ENCODE measurements at places on chromosomes 12 and 14.

DNA sequence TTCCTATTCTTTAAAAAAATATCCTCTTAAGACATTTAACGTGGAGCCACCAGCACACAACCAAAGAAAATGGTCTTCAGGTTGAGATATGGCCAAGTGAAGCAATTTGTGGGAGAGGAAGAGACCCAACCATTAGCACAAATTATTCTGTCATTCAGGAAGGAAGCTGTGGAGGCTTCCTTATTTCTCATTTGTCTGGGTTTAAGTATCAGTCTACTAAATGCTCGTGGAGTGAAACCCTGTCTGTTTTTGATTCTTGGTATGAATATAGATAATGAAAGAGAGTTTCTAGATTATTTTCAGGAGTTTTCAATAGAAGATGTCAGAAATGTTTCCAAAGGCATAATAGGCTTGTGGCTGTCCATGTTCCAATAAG, 125.1 kb downstream of the GPR65 start:
- DNase-seq: no peak

DNA sequence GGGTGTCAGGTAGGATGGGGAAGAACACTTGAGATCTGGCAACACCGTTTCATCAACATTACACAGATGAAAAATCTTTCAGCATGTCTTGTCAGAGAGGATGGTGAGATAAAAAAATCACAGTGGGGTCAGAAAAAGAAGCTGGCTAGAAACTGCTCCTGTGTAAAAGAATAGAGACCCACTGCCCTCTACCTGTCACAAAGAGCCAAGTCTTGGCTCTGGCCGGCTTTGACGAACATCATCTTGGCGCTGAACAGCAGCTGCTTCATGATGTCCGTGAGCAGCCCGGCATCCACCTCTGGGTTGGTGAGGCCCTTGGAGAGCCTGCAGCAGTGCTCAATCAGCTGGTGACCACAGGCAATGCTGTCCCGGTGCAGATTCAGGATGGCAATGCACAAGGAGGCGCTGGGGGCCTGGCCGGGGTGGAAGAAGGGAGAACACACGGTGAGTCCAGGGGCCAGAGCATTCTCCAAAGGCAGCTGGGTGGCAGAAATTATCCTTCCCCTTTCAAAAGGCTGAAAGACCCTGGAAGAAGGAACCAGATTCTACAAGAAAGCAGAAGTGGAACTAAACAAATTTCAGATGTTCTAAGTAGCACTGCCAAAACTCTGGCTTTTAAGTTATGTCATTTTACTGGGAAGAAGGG, 50.2 kb downstream of the ZFYVE26 start:
- no peak for DNase-seq

DNA sequence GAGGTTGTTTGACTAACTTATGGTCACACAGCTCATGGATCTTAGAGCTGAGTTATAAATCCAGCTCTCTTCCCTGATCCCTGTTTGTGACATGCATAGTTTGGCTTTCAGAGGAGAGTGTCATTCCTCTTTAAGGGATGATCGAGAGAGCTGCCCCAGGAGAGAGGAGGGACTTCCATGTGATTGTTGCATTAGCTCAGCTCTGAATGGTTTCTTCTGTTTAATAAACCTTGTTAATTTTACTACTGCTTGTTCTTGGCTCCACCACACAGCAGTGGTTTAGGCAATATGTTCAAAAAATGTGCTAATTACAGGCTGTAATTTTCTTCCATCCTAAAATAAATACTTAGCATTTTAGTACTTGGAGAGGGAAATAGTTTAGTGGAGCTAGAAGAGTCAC, 152.5 kb downstream of the C12orf75 start:
- no peak for DNase-seq

- DNase-seq: no peak
Observed at GRCh38 chr12:116698116-116698515, 39.8 kb downstream of the SPRING1 start.

- DNase-seq: no peak
Observed at GRCh38 chr12:122363782-122364181, 58.7 kb downstream of the CLIP1 start.

- DNase-seq: no peak
Observed at GRCh38 chr14:32080001-32080510, 3.0 kb downstream of the ARHGAP5 start.

GRCh38 chr12:39125566-39125965, 220.2 kb upstream of the CPNE8 start:
- DNase-seq: no peak

- peak; percentile 16 for DNase-seq
Observed at GRCh38 chr14:67943947-67944346, 124.4 kb downstream of the RAD51B start.

GRCh38 chr12:54975272-54975671, 9.3 kb downstream of the TESPA1 start:
- no peak for DNase-seq

GRCh38 chr12:34606749-34607519, 584.6 kb downstream of the ALG10 start:
- DNase-seq: no peak

- peak; percentile 10 for DNase-seq
Observed at GRCh38 chr12:22409377-22410164, 75.1 kb upstream of the ST8SIA1 start.

- DNase-seq: no peak
Observed at GRCh38 chr12:1933342-1934051, 15.0 kb upstream of the CACNA2D4 start.

DNA sequence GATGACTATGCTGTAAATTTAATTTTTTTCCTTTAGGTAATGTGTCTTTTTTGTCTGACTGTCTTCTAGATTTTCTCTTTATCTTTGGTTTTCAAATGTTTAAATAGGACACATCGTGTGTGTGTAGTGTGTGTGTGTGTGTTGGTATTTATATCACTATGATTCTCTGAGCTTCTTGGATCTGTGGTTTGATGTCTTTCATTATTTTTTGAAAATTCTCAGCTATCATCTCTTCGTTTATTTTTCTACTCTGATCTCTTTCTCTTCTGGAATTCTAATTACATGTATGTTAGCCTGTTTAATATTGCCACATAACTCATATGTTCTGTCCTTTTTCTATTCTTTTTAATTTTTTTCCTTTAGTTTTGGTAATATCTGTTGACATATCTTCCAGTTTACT, 73.5 kb upstream of the OR10AD1 start:
- DNase-seq: no peak

- DNase-seq: no peak
Observed at GRCh38 chr12:123478069-123478468, 20.1 kb downstream of the SNRNP35 start.

GRCh38 chr12:69070319-69071090, 137.5 kb upstream of the CPM start:
- DNase-seq: peak; percentile 49

DNA sequence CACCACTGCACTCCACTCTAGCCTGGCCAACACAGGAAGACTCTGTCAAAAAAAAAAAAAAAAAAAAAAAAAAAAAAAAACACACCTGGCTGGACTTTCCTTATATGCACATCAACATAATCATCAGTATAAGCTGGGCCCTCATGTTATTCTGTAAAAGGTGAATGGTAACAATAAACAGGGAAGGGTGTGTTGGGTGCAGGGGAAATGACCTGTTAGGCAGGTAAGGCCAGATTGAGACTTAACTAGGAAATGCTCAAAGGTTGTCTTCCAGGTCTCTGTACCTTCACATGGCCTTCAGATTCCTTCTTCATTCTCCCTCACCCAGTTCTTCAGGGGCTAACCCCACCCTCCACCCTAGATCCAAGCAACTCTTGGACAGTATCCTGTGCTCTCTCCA, 47.5 kb downstream of the ESR2 start:
- DNase-seq: no peak

- DNase-seq: no peak
Observed at GRCh38 chr12:26576266-26576665, 256.7 kb downstream of the ITPR2 start.

DNA sequence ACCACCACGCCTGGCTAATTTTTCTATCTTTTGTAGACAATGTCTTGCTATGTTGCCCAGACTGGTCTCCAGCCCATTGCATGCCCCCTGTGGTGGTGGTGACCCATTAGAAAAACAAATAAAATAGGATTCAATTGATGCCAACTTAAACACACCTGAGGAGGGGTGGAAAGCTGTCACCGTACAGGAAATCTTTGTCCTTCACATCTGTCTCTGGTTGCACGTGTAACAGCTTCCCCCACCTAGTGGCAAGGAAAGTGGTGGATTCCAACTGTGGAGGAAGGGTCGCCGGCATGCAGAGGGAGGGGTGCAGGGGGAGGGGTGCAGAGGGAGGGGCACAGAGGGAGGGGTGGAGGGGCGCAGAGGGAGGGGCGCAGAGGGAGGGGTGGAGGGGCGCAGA, 26.1 kb upstream of the GPR68 start:
- DNase-seq: no peak

DNA sequence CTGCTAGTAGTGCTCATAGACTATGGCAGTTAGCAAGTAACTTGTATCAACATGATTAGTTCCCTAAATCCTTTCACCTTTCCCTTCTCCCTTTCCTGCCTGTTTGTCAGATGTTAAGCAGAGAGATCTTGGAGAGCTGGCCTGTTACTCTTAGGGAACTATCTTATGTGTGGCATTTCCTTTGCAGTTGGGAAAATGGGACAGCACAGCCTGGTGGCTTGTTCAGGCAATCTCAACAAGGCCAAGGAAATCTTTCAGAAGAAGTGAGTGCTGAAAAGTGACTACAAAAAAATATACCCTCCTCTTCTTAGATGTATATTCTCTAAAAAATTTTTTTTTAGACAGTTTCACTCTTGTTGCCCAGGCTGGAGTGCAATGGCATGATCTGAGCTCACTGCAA, 7.4 kb downstream of the PARP2 start:
- no peak for DNase-seq

DNA sequence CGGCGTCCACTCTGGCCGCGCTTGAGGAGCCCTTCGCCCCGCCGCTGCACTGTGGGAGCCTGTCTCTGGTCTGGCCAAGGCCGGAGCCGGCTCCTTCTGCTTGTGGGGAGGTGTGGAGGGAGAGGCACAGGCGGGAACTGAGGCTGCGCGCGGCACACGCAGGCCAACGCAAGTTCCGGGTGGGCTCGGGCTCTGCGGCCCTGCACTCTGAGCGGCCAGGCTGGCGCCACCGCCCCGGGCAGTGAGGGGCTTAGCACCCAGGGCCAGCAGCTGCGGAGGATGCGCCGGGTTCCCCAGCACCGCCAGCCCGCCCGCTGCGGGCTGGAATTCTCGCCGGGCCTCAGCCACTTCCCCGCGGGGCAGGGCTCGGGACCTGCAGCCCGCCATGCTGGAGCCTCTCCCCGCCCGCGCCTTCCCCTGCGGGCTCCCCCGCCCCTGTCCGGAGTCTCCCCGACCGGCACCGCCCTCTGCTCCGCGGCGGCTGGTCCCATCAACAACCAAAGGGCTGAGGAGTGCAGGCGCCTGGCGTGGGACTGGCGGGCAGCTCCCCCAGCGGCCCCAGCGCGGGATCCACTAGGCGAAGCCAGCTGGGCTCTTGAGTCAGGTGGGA, 921.2 kb upstream of the FOXG1 start:
- no peak for DNase-seq

- DNase-seq: no peak
Observed at GRCh38 chr12:121908702-121909101, 9.7 kb upstream of the CFAP251 start.

DNA sequence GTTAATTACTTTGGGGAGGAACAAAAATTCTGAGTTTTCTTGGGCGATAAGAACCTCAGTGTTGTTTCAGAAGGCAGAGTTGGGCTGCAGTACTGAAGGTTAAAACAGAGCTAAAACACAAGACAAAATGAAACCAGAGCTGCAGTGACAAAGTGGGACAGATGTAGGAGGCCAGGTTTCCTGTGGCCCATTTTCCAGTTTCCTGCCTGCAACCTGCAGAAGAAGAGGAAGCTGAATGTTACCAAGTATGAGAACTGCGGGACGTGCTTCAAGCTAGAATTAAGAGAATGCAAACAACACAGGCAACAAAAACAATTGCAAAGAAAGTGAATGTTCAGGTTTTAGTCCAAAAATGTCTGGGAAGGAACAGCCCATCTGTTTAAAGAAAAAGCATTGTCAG, 17.8 kb downstream of the ELK3 start:
- no peak for DNase-seq
